ENCODE measurements at places on chromosomes 2 and 18. TPM values are rescaled to one million over a fixed set of nuclear protein-coding genes. Genes with fewer than 3 reads are reported as not detected.

Gene PFN4
- polyA plus RNA-seq: not detected

Gene ALK
- polyA plus RNA-seq: not detected

Gene SLC23A3
- polyA plus RNA-seq: not detected

DNA sequence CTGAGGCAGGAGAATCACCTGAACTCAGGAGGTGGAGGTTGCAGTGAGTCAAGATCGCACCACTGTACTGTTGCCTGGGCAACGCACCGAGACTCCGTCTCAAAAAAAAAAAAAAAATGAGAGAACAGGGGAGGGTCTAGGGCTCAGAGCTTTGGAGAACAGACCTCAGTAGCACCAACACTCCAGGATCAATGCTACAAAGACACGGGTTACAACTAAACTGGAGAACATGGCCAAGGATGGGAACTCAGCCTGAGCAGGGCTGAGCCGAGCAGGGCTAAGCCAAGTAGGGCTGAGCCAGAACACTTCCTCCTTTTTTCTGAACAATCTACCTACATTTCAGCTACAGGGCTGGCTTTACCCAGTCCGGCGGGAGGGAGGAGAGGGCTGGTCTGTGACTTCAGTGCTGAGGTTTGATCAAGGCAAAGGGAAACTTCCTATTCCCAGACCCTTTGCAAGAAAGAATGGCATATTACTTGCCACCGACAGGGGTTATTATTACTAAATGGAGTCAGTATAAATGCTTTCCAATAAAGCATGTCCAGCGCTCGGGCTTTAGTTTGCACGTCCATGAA, 2.9 kb upstream of the CASP8 start:
- DNase-seq: peak; percentile 42

- no peak for DNase-seq
Observed at GRCh38 chr2:48365476-48365875, 164.5 kb upstream of the STON1 start.

DNA sequence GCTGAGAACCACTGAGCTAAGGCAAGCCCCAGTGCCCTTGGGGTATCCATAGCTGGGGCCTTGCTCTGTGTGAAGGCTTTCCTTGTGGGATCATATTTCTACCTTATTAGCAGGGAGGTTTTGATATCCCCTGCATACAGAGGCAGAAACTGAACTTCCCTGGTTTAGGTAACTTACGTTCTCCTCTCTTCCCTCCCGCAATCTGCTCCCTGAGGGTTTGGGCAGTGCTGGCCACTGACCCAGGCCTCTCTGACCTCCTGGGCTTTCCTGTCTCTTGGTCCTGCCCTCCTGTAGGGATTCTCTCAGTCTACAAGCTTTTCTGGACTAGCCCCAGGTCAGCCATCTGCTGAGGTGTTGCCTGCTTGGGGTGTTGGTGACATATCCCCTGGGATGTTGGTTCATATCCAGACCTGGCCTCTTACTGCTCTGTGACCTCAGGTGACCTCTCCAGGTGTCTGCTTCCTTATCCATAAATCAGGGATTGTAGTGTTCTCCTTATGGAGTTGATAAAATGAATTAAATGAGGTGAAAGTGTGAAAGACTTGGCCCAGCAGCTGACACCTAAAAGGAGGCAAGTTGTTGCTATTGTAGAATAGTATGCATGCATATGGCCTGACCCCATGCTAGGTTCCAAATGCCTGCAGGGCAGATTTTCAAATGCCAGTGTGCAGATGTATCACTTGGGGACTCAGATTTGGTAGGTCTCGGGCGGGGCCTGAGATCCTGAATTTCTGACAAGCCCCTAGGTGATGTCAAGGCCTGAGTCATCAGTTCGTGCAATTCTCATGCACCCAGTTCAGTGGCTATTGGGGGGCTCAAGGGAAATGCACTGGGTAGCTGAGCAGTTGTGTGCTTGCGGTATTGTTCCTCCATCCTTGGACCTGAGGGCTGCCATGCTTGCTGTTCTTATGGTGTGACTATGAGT, 106.6 kb downstream of the FHOD3 start:
- no peak for DNase-seq

GRCh38 chr2:72024451-72025175, 123.0 kb downstream of the CYP26B1 start:
- no peak for DNase-seq

DNA sequence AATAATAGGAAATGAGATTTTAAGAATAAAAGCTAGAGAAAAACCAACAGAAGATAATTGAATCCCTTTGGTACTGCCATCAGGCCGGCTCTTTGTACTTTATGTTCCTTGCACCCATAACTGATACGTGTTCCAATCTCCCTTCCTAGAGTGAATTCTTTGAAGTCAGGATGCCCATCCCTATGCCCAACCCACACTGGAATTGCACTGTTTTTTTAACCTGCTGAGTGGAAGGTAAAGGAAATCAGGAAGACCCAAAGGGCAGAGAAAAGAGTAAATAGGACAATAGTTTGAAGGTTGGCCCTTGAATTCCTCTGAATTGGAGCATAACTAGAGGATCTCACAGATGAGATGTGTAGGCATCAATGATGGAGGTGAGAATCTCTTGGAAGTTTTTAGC, 4.4 kb upstream of the ATG16L1 start:
- no peak for DNase-seq

DNA sequence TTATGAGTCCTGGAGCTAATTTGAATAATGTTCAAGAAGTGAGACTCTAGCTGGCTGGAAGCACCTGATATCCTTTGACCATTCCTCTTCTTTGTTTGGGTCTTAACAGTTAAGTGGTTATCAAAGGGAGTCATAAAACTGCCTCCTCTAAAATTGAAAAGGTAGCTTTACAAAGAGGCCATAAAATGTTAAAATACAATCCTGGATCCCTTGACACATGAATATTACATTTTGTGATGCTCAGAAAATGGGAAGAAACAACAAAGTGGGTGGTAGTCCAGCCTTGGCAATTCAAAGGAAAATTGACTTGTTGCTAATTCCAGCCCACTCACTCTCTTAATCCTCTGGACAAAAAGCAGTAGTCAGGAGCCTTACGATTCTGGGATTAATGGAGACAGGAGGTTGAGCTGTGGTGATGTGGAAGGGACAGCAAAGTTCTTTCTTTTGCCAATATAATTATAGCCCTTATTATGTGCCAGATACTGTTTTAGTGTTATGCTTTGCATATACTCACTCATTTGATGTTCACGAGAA, 339.2 kb downstream of the PDE11A start:
- no peak for DNase-seq

GRCh38 chr2:196409376-196409775, 230.1 kb upstream of the CCDC150 start:
- no peak for DNase-seq

DNA sequence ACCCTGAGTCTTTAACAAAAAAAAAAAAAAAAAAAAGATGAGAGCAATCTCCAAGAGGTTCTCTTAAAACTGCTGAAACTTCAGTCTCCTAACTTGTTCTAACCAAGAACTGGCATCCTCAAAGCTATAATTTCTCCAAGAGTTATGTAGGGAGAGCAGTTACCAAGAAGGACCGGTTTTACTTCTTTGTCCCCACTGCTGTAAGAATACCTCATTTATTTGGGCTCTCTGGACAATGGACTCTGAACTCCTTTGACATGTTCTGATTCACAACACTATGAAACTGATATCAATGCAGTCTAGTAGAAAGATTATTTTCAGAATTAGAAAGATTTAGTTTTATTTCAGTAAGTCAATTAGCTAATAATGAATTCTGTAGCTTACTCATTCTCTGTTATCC, 84.5 kb upstream of the DTNB start:
- DNase-seq: no peak

DNA sequence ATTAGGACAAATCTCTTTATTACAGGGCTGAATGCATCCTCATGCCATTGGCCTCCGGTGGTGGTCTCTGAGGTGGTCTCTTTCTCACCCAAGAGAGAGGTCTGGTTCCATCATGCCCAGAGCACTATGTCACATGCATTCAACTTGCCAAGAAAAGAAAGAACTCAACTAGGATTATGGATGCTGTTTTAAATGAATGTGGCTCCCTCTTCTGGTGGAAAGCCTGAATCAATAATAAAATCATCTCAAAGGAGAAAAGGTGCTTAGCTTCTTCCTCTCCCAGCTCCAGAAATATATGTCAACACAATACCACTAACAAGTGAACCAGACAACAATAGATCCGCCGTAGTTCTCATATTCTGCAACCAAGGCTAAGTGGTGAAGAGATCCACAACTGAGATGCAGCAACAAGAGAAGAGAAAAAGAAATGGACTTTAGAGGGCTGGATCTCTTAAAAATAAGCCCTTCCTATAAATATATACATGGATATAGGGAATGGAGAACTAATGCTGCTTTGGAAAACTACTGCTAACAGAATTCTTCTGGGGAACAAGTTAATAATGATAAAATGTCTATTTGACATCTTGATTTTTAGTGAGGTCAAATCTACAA, 396.8 kb downstream of the NCKAP5 start:
- no peak for DNase-seq

GRCh38 chr2:232852676-232853075, 17.4 kb upstream of the SNORC start:
- no peak for DNase-seq

GRCh38 chr2:85721641-85722040, 27.5 kb downstream of the GNLY start:
- no peak for DNase-seq

GRCh38 chr2:1097101-1097500, 146.5 kb downstream of the SNTG2 start:
- DNase-seq: no peak
